Prostate gland (tissue), 2 donors: ENCODE measurements at places on chromosomes 16 and 17.

GRCh38 chr16:89841275-89841674 is 13.0 kb downstream of the SPIRE2 start:
- DNase-seq = no peak

- no peak for DNase-seq
Measured at GRCh38 chr17:48194097-48194550, 86.6 kb downstream of the SNX11 start.

GRCh38 chr17:37212179-37212578 is 163.6 kb upstream of the C17orf78 start:
- DNase-seq = no peak

- DNase-seq = no peak
Measured at GRCh38 chr16:30664616-30665109, 6.4 kb downstream of the FBRS start.

GRCh38 chr17:79832218-79833109 is 6.8 kb downstream of the CBX4 start:
- DNase-seq = no peak

- no peak for DNase-seq
Measured at GRCh38 chr17:10294180-10294579, 78.6 kb downstream of the MYH13 start.

DNA sequence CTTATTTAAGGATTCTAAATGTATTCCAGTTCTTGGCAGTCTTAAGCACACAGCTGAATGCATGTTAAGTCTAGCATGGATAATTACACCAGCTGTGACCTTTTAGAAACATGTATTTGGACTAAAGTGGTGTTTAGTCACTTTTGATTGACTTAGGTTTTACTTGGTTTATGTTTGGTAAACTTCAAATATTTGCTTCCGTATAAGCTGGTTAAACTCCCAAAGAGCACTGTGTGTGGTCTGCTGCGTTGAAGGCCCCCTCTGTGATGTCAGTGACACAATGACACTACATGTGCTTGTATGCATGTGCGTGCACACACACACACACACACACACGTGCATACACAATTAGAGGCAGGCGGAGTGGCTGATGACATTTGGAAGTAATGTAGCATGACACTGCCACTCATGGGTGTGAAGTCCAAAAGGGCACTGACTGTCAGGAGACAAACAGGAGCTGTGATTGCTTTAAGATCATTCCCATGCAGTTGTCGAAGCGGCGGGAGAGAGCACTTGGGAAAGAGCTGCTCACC is 156.1 kb upstream of the CDH13 start:
- DNase-seq = no peak

- DNase-seq = no peak
Measured at GRCh38 chr16:74627506-74628220, 20.7 kb upstream of the GLG1 start.

GRCh38 chr17:21131137-21131536 is 4.4 kb downstream of the DHRS7B start:
- DNase-seq = no peak

DNA sequence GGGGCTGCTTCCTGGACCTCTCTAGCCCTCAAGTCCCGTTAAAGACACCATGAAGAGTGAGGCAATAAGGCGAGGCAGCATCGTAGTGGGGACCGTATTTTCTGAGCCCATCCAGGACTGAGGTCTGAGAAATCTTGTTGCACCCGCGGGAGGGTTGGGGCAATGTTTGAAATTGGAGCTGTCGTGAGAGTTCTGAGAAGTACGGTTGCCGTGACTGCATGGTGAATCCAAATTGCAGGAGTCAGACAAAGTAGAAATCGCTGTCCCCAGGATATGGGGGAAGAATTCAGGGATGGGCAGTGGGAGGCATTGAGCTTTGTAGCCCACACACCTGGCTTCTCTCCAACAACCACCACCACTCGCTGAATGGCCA is 42.0 kb upstream of the RPL38 start:
- DNase-seq = no peak

GRCh38 chr17:2796164-2797125 is at the start of gene RAP1GAP2:
RAP1GAP2 (plus strand) TSS chr17:2796438; CDS start chr17:2796528, 90 bp downstream.
- no peak for DNase-seq

DNA sequence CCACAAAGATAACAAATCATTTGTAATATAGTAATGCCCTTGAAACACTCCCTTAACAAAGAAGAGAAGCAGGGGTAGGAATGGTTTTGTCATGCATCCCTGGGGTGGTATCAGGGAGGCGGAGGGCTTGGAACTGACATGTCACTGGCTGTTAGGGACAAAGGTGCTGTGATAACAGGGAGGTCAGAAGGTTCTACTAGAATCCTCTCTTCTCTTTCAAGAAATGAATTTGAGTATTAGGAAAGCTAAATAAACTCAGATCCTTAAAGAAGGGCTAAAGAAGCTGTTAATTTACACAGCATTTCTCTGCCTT is 65.4 kb upstream of the ADAMTS18 start:
- no peak for DNase-seq

GRCh38 chr16:4270595-4270994 is 2.2 kb downstream of the TFAP4 start:
- DNase-seq = no peak

- DNase-seq = no peak
Measured at GRCh38 chr17:50260501-50260911, 13.8 kb upstream of the TMEM92 start.

- no peak for DNase-seq
Measured at GRCh38 chr16:67399218-67399733, 6.0 kb upstream of the TPPP3 start.

DNA sequence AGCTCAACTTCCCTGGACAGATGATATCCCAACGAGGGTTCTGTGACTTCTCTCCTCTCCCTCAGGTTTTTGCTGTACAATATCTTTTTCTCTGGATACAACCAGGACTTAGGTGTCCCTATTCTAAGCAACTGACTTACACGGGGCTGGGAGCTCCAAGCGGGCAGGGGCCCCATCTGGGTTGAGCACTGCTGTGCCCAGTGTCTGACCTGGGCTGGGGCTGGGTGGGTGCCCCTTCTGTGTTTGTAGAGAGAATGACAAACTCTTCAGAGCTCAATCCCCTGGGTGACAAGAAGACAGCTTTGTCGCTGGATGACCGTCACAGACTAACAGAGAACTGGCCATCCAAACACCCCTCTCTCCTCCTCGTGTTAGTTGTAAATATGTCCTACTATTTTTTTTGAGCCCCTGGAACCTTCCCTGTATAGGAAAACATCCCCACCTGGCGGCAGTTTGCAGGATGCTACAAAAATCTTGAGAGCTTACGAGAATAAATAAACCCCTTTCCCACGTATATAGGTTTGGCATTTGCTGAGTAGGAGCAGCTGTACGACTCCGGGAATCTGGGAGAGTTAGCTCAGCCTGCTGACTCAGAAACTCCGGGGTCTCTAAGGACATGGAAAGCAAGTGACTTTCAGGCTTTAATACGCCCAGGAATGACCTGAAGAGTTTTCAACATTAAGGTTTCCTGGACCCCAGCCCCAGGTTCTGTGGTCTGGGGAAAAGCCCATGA is 23.7 kb upstream of the RCVRN start:
- DNase-seq = no peak

DNA sequence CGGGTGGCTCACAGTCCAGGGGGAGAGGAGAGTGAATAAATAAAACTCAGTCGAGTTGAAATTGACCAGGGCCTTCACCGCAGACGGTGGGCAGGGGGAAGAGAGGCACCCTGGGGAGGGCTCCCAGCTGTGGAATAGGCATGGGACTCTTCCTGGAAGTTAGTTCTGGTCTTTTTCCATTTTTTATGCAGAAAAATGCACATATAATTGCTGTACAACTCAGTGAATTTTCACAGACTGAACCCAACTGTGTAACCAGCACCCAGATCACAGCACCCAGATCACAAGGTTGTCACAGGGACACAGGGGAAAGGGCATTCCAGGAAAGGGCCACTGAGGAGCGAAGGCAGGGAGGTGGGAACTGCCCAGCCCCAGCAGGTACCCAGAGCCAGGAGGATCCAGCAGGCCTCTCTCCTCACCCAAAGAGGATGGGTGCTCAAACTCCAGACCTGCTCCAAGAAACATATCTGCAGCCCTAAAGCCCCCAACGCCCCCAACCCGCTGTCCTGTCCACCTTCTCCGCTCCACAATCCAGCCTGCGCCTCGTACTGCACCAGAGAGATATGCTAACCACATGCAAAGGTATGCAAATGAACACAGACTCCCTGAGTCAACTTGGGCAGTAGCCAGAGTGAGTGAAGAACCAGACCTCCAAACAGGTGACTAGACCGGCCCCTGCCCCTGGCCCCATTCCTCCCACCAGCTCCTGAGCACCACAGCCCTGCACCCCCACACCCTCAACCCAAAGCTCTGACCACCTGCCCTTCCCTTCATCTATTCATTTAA is 29.1 kb upstream of the EIF1 start:
- DNase-seq = no peak

DNA sequence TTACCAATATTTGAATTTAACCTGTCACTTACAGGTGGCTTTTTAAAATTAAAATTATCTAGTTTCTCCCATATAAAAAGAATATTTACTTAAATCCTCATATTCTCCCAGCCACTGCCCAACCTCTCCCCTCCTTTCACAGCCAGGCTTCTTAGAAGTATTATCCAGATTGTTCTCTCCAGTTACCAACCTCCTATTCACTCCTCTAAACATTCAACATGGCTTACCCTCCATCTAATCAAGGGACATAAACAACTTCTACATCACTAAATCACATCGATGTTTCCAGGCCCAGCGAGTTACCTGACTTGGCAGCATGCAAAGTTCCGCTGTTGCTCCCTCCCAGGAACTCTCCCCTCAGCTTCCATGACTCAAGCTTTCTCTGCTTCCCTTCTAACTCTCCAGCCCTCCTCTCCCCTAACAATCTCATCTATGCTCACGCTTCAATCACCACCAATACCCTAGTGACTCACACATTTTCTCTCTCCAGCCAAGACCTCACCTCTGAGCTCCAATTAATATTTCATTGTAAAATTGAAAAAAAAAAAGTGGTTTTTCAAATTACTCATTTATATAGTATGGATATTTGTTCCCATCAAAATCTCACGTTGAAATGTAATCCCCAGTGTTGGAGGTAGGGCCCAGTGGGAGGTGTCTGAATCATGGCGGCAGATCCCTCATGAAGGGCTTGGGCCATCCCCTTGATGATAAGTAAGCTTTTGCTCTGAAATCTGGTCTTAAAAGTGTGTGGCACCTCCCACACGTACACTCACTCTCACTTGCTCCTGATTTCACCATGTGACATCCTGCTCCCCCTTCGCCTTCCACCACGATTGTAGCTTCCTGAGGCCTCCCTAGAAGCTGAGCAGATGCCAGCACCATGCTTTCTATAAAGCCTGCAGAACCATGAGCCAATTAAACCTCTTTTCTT is 88.5 kb downstream of the HELZ start:
- DNase-seq = no peak

DNA sequence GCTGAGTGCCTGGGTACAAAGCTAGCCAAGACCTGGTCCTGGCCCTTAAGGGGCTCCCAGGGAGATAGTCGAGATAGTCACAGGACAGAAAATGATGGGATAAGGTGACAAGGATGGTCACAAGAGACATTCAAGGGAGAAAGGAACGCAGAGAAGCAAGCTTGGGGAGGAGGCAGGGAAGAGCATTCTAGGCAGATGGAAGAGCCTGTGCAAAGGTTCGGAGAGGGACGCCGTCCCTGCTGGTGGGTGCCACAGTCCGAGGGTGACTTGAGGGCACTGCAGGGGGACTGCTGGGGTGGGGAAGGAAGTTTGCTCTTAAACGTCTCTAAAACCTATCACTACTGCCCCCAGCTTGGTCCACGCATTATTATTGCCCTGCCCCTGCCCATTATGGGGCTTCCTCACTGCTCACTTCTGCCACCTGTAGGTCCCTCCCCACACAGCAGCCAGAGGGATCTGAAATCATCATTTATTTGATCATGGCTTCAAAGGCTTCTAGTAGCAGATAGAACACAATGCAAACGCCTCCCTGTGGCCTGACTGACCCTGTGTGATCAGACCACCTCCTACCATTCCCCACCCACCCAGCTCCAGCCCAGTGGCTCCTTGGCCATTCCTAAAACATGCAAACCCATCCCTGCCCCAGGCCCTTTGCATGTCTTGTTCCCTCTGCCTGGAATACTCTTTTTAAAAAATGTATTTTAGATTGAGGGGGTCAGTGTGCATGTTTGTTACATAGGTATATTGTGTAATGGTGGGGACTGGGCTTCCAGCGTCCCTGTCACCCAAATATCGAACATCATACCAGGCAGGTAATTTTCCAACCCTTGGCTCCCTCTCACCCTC is 60.3 kb downstream of the RMI2 start:
- DNase-seq = no peak

DNA sequence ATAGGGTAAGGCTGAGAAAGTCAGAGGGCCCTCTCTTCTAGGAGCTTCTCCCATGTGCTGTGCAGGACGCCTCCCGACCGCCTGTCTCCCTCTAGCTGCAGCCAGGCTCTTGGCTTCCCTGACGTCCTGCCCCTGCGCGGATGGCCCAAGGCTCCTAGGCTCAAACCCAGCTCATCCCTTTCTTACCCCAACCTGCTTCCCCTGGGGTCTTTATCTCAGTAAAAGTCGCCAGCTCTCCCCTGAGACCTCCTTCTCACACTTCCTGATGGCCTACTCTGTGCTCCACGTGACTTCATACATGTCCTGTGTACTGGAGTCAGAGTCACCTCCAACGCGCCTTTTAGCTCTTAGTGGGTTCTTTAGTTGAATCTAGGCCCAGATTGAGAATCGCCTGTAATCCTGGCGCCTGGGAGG is 1.1 kb upstream of the ZNF747 start:
- peak; percentile 78 for DNase-seq

DNA sequence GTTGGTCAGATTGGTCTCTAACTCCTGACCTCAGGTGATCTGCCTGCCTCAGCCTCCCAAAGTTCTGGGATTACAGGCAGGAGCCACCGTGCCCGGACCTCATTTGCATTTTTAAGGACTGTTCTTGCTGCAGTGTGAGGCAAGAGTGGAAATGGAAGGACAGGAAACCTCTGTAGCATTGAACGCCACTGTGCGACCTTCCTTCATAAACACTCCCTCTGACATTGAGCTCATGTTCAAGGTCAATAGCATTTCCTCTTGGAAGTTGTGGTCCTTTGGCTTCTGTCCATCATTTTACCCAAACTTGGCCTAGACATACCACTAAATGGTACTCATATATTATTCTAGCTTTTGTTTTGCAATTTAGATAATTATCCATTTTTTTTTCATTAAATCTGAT is 32.8 kb upstream of the ABCA8 start:
- no peak for DNase-seq

GRCh38 chr16:50272111-50272571 is 5.8 kb downstream of the ADCY7 start:
- no peak for DNase-seq

GRCh38 chr17:14693382-14693781 is 392.5 kb downstream of the HS3ST3B1 start:
- DNase-seq = no peak

GRCh38 chr17:46764709-46765401 is 53.6 kb downstream of the WNT3 start:
- no peak for DNase-seq

- DNase-seq = no peak
Measured at GRCh38 chr17:74512624-74513091, 18.6 kb downstream of the CD300LB start.

GRCh38 chr17:47813077-47813476 is 8.5 kb downstream of the OSBPL7 start:
- no peak for DNase-seq

DNA sequence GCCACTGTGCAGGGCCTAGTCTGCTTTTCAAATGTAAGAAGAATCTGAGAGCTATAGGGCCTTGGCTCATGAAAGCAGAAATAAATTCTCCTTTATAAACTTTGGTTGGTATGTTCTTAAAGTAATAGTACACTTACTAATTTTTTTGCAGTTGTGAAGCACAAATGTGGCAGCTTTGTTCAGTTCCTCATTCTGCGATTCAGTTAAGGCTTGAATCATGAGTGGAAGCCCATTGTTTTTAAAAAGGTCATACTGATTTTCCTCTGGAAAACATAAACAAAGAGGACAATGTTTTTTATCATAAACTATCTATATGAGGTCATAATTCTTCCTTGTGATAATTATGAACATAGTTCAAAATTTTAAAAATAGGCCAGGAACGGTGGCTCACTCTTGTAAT is 23.6 kb upstream of the DYNC1LI2 start:
- no peak for DNase-seq
